ENCODE measurements at places on chromosomes 5 and 9.

DNA sequence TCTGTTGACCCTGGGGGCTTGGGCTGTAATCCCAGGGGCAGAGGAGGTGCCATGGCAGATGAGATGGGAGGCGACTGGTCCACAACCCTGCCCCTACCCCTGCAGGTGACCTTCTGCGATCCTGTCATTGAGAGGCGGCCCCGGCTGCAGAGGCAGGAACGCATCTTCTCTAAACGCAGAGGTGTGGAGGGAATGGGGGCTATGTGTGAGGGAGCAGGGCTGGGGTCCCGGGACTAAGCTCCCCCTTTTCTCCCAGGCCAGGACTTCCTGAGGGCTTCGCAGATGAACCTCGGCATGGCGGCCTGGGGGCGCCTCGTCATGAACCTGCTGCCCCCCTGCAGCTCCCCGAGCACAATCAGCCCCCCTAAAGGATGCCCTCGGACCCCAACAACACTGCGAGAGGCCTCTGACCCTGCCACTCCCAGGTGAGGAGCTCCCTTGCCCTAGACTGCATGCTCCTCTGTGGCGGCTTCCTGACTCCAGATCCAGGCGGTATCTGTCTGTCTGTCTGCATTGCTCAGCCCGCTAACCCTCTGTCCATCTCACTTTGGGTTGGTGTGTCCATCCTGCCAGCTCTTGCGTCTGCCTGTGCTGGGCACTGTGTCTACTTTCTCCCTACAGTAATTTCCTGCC, 9.9 kb downstream of the ZDHHC12 start:
- no peak for DNase-seq

DNA sequence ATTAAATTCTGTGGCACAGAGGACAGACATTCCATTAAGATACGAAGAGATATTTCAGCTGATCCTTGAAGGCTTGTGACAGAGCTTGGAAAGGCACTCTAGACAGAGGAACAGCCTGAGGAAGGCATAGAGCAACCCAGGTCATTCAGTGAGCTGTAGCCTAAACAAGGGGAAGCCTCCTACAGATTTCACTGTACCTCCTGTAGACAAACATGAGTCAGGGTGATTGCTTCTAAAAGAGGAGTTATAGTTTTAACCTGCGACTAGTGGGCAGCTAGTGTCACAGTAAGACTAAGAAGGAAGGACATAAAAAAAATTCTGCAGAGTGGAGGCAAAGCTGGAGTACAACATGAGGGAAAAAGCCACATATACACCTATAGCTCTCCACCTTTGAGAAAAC, 43.5 kb upstream of the ANKDD1B start:
- no peak for DNase-seq

DNA sequence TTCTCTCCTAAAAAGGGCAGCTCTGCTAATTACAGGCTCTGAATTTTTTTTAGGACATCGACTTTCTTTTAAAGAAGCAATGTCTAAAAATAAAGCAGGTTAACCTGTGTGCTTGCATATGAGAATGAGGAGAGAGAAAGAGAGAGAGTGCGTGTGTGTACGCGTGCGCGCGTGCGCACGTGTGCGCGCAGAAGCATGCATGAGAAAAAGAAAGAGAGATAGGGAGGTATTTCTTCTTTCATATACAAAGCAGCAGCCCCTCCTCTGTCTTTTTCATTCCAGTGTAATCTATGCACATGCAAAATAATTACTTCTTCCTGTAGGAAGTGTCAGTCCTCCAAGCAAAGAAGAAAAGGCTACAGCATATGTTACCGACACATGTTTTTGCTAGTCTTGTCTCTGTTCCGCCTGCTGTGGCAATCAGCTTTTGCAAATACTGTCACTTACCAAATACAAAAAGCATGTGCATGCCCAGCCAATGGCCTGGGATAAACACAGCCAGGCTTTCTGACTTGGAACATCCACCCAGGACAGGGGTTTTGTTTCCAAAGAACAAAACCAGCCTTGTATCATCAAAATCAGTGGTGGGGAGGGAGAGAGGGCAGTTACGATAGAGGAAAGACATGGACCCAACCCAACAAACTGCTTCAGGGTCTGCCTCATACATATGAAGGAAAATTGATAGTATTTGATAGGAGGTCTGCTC, 252.3 kb upstream of the SLC24A2 start:
- no peak for DNase-seq

- no peak for DNase-seq
Measured at GRCh38 chr9:91273853-91274552, 87.7 kb downstream of the AUH start.

DNA sequence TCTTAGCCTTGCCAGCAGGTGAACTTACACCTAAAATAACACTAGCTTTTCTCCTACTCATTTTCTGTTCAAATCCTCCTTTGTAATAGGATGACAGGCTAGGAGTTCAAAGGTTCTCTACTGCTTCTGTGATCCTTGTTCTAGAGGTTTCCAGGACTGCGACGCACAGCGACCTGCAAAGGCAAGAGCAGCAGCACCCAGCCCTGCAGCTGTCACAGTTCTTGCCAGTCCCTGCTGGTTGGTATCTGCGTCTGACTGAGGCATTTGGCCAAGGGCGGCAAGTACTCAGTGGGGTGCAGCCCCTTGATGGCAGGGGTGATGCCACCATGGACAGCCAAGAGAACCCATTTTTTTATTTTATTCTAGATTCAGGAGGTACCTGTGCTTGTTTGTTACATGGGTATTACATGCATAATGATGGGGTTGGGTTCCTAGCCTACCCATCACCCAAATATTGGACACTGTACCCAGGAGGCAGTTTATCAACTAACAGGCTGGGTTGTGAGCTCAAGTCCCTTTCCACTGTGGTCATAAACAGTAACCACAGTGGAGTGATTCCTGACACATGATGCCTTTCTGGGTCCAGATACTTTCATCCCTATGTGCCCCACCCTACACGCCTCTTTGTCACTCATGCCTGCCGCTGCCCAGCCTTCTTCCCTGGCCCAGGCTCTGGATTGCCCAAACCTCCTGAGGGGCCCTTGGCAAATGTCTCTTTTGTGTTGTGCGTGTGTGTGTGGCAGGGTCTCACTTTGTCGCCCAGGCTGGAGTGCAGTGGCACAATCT, 111.0 kb downstream of the GAPVD1 start:
- DNase-seq, result no peak

GRCh38 chr5:76391014-76391413, 12.1 kb upstream of the IQGAP2 start:
- no peak for DNase-seq
